ENCODE measurements at places on chromosomes 11 and 22.

GRCh38 chr11:56783448-56784041, 35.0 kb upstream of the OR9G4 start:
- DNase-seq, result no peak

DNA sequence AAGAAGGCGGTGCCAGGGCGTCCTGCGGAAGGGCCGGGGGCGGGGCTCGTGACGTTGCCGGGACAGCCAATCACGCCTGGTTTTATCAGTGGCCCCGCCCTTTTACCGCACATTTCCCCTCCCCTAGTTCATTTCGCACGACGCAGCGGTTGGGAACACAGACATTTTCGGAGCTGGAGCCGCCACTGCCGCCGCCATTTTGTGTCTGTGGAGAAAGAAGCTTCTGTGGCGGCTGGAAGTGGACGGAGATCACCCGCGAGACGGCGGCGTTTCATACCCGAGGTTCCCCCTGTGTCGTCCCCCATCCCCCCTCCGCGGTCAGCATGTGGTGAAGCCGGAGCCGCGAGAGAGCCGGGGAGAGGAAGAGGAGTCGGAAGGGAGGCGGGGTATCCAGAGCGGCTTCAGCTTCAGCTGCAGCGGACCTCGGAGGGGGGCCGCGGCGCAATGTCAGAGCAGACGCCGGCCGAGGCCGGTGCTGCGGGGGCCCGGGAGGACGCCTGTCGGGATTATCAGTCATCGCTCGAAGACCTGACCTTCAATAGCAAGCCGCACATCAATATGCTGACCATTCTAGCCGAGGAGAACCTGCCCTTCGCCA, at the start of gene PCF11:
Gene PCF11 (plus strand): TSS at position 136 of the 598 bp plus-strand sequence. CDS start 309 bp downstream, at position 445.
- peak; percentile 89 for DNase-seq

- no peak for DNase-seq
Observed at GRCh38 chr11:1767399-1768140, 3.8 kb upstream of the CTSD start.

DNA sequence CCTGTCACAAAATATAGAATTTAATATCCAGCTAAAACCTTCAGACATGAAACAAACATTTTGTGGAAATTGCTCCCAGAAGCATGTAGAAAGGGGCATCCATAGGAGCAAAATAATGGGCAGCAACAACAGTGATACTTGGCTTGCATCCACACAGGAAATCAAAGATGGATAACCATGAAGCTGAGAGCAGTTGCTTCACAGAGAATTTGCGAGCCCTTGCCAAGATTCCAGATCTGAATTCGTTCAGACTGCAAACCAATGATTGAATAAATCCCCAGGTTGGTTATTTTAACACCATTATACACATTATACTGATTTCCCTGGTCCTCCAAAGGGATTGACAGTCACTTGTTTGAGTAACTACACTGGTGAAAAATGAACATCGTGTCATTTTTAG, 15.6 kb upstream of the OR51L1 start:
- no peak for DNase-seq

GRCh38 chr11:96213500-96213899, 129.5 kb downstream of the MAML2 start:
- DNase-seq, result no peak
